ENCODE measurements at places on chromosomes 11 and 22. TPM values are rescaled to one million over a fixed set of nuclear protein-coding genes. Genes with fewer than 3 reads are reported as not detected.

Gene TCP11L1
- 12.4 TPM for total RNA-seq

Gene SESN3
- total RNA-seq = 74.9 TPM

Gene LSP1
- 449 TPM for total RNA-seq

Gene PGA5
- total RNA-seq = not detected

Gene MYEOV
- total RNA-seq = not detected

Gene VSIG10L2
- not detected for total RNA-seq

Gene IFITM5
- not detected for total RNA-seq

Gene ENTHD1
- total RNA-seq = 0.11 TPM

Gene PANX2
- 2.4 TPM for total RNA-seq

Gene USP2
- total RNA-seq = 1.0 TPM

DNA sequence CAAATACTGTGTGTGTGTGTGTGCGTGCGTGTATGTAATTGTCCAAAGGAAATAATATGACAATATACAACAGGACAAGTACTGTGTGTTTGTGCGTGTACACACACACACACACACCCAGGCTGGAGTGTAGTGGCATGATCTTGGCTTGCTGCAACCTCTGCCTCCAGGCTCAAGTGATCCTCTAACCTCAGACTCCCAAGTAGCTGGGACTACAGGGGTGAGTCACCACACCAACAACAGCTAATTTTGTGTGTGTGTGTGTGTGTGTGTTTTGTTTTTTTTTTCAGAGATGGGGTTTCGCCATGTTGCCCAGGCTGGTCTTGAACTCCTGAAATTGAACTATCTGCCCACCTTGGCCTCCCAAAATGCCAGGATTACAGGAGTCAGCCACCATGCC, 61.5 kb downstream of the NUP98 start:
- no peak overlapping the region for H3K4me3 ChIP-seq
- no peak for DNase-seq
- H3K36me3 ChIP-seq = peaks cover 78% of the 10 kb centered on the region

- H3K36me3 ChIP-seq = no peaks in the 10 kb centered on the region
- no peaks in the 10 kb centered on the region for H3K27me3 ChIP-seq
- no peak overlapping the region for H3K27ac ChIP-seq
- no peak for DNase-seq
Observed at GRCh38 chr11:30504468-30504867, 81.7 kb downstream of the MPPED2 start.

GRCh38 chr11:89490602-89490980, 584 bp downstream of the NOX4 start:
- peaks cover 21% of the 10 kb centered on the region for H3K27me3 ChIP-seq
- H3K36me3 ChIP-seq = no peaks in the 10 kb centered on the region
- H3K4me3 ChIP-seq = no peak overlapping the region
- no peaks in the 10 kb centered on the region for H3K4me1 ChIP-seq

- peaks cover 1% of the 10 kb centered on the region for H3K4me1 ChIP-seq
Observed at GRCh38 chr22:24751518-24751917, 23.0 kb downstream of the PIWIL3 start.

DNA sequence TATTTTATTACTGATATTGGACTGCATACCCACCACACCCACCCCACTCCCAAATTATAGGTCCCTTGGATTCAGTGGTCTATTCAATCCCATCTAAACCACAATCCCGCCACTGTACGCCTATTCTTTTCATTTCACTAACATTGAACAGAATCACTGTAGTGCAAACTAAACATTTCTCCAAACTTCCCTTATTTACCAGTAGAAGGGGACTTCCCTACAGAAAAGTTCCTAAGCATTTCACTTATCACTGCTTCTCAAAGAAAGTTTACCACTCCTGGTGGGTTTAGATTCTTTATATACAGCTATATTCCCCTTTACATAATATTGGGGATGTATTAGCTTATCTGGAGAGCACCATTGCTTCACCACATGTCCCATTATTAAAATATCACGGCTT, 29.3 kb downstream of the OR8B12 start:
- no peak overlapping the region for H3K27ac ChIP-seq
- no peaks in the 10 kb centered on the region for H3K36me3 ChIP-seq
- no peaks in the 10 kb centered on the region for H3K4me1 ChIP-seq
- peaks cover 2% of the 10 kb centered on the region for H3K27me3 ChIP-seq

DNA sequence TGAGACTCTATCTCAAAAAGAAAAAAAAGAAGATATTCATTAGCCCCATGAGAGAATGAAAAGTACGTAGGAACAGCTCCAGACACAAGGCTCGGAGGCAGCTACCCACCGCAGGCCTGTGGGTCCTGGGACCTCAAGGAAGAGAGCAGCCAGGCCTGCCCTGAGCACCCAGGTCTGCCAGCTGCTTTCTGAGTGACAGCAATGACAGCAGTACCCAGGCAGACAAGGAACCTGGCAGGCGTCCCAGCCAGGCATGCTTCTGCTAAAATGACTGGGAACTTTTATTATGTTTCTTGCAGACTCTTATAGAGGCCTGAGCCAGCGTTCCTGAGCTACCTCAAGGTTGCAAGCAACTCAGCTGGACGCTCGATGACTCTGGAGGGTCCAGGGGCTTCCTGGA, 31.6 kb downstream of the CPT1A start:
- no peak overlapping the region for H3K4me3 ChIP-seq
- H3K36me3 ChIP-seq = peaks cover 16% of the 10 kb centered on the region
- H3K27ac ChIP-seq = no peak overlapping the region
- no peaks in the 10 kb centered on the region for H3K4me1 ChIP-seq
- H3K27me3 ChIP-seq = no peaks in the 10 kb centered on the region

DNA sequence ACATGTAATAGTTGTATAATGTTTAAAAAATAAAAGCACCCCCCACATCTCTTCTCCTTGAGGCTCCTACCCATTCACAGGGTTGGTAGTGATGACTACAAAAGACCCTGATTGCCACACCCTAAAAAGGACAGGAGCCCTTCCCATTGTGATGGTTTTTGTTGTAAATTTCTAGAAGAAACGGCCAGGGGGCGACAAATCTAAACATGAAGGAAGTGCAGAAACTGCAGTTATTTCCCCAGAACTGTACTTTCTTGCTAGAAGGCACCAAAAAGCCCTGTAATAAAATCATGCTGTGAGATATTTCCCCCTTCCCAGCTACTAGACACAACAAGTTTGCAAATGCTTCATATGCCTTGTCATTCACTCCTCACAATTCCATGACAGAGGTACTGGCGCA, 10.8 kb downstream of the PRR5L start:
- no peak overlapping the region for H3K27ac ChIP-seq
- no peak for DNase-seq
- H3K4me1 ChIP-seq = peaks cover 6% of the 10 kb centered on the region
- no peak overlapping the region for H3K4me3 ChIP-seq

- H3K27me3 ChIP-seq = peaks cover 4% of the 10 kb centered on the region
- no peaks in the 10 kb centered on the region for H3K4me1 ChIP-seq
- no peak for DNase-seq
- no peaks in the 10 kb centered on the region for H3K36me3 ChIP-seq
Observed at GRCh38 chr11:134888821-134889220, 476.8 kb upstream of the B3GAT1 start.

GRCh38 chr11:2779499-2779980, 79.7 kb upstream of the KCNQ1OT1 start:
- H3K27me3 ChIP-seq = peaks cover 9% of the 10 kb centered on the region
- H3K36me3 ChIP-seq = no peaks in the 10 kb centered on the region
- no peak overlapping the region for H3K27ac ChIP-seq
- no peak overlapping the region for H3K4me3 ChIP-seq
- H3K4me1 ChIP-seq = peaks cover 5% of the 10 kb centered on the region

DNA sequence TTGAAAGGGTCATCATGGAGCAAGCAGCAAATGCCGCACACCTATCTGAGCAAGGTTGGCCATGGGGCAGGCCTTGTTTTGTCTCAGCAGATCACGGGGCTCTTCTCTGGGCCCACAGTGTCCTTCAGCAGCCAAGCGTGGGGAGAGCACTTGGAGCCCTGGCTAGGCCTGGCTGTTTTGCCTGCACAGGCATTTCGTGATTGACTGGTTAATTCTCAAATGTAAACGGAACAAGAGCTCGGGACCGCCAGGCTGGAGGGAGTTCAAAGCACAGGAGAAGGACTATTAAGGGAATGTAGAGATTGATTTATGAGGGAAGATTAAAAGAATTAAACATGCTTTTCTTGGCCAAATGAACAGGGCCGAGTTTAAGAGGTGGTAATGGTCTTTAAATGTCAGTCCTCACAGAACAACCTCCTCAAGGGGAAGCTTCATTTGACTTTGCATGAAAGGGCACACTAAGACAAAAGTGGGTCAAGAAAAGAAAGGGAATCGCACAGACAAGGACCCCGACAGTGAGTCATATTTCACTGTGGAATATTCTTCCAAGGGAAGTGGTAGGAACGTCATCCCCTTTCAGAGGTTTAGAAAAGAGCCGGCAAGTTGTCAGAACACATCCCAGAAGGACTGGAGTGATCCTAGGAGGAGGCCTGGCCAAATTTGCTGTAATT, 20.7 kb downstream of the SPON1 start:
- no peak overlapping the region for H3K4me3 ChIP-seq
- no peak for DNase-seq
- no peak overlapping the region for H3K27ac ChIP-seq

DNA sequence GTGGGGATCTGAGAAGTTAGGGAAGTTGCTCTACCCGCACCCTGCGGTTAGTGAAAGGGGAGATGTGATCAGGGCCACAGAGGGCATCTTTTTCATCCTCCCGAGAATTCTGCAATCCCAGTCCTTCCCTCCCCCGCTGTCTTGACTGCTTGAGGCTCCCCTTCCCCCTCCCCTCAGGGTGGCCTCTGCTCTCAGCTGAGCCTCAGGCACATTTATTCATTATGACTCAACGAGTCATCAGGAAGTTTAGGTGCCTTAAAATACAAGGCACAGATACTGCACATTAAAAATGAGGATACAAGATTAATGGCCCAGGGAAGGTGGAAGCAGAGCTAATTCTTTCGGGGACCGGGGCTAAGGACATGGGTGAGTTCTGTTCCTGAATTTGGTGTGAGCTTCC, 104.0 kb downstream of the CACNA1I start:
- H3K36me3 ChIP-seq = peaks cover 36% of the 10 kb centered on the region
- H3K27ac ChIP-seq = no peak overlapping the region
- H3K4me3 ChIP-seq = no peak overlapping the region
- no peaks in the 10 kb centered on the region for H3K4me1 ChIP-seq

- DNase-seq = no peak
- H3K36me3 ChIP-seq = peaks cover 59% of the 10 kb centered on the region
- H3K4me1 ChIP-seq = peaks cover 5% of the 10 kb centered on the region
- no peaks in the 10 kb centered on the region for H3K27me3 ChIP-seq
- no peak overlapping the region for H3K4me3 ChIP-seq
- H3K27ac ChIP-seq = no peak overlapping the region
Observed at GRCh38 chr22:50519151-50519550, 6.2 kb downstream of the SCO2 start.

DNA sequence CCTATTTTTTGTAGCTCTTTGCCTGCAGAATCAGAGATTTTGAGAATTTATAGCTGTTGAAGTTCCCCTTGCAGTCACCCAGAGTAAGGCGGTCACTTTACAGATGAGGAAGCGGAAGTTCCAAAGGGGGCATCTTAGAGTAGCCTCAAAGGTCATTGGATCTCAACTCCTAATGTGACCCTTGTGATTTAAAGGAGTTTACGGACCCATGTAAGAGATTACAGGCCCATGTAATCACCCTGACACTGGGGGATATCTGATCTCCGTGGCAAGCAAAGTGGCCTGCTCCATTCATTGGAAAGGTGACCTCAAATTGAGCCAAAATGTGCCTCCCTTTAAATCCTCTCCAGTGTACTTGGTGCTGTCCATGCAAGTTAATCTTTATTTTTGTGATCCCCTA, 15.7 kb downstream of the P2RX3 start:
- no peak overlapping the region for H3K4me3 ChIP-seq
- H3K27me3 ChIP-seq = peaks cover 21% of the 10 kb centered on the region
- no peak overlapping the region for H3K27ac ChIP-seq
- no peak for DNase-seq

GRCh38 chr11:10058356-10058755, 235.7 kb downstream of the SBF2 start:
- no peaks in the 10 kb centered on the region for H3K27me3 ChIP-seq
- H3K36me3 ChIP-seq = no peaks in the 10 kb centered on the region
- no peak overlapping the region for H3K27ac ChIP-seq
- no peak for DNase-seq
- no peaks in the 10 kb centered on the region for H3K4me1 ChIP-seq

DNA sequence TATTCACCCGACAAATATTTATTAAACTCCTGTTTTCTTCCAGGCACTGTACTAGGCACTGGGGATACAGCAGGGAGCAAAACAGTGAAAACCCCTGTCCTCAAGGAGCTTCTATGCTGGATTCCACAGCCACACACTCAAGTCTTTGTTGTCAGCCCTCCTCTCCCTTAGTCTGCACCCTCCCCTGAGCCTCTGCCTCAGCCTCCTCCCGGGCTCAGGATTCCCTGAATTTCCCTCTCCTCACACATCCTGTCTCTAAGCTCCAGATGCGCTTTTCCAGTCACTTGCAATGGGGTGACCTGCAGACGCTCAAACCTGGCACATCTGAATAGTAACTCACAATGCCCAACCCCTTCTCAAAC, 13.5 kb upstream of the TUB start:
- H3K4me1 ChIP-seq = no peaks in the 10 kb centered on the region
- H3K27ac ChIP-seq = no peak overlapping the region
- no peaks in the 10 kb centered on the region for H3K36me3 ChIP-seq
- H3K27me3 ChIP-seq = peaks cover 10% of the 10 kb centered on the region
- no peak for DNase-seq

DNA sequence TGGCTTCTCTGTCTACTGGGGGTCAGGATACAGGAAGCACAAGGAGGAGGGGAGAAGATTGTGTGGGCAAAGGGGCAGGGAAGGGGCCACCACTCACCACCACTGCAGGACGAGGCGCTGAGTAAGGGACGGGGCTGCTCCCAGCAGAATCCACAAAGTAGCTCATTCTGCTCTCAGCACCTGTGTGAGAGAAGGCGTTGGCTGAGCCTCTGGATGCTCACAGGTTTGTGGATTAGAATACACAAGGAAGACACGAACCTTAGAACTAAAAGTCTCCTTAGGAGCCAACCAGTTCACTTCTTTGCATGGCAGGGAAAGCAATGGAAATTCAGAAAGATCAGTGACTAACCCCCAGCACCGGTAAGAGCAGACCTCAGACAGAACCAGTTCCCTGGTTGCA, 14.4 kb downstream of the ETS1 start:
- H3K36me3 ChIP-seq = no peaks in the 10 kb centered on the region
- H3K27me3 ChIP-seq = peaks cover 2% of the 10 kb centered on the region
- H3K4me1 ChIP-seq = peaks cover 34% of the 10 kb centered on the region

DNA sequence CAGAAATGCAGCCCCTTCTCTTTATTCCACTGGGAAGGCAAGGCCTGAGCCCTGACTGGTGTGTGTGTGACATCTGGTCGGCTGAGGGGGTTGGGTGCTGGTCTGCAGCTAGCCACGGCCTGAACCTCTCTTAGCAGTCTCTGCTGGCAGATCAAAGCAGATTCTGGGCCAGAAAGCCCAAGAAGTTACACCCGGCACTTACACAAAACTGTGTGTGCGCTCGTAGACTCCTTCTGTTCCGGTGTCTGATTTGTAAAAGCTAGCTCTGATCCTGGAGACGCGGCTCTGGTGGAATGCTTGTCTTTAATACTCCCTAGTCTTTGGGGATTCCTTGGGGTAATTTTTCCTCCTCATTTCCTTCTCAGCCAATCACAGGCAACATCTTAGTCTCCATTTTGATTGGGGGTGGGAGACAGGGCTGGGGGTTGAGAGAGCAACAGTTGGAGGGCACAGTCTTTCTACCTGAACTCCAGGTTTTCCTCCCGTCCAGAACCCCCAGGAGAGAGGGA, 5.5 kb downstream of the PKNOX2 start:
- H3K4me1 ChIP-seq = peaks cover 10% of the 10 kb centered on the region
- H3K4me3 ChIP-seq = no peak overlapping the region
- peaks cover 61% of the 10 kb centered on the region for H3K27me3 ChIP-seq
- no peak overlapping the region for H3K27ac ChIP-seq
- H3K36me3 ChIP-seq = no peaks in the 10 kb centered on the region
